ENCODE measurements at places on chromosomes 5 and 9.

DNA sequence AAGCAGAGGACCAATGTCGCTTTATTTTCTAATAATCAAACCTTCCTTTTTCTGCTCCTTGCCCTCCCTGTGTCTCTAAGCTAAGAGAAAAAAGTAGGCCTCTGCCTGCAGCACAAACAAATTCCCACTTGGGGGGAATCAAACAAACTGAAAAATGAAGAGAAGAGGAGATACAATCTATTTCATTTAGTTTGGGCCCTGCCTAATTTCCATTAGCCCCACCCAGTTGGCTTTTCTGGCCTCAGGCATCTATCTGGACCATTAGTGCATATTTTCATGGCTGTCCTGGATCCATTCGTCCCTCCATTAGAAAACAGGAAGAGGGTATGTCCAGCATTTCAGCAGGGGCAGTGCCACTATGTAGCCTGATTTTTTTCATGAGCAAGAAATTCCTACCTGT, 72.9 kb downstream of the EBF1 start:
- no peak for DNase-seq

DNA sequence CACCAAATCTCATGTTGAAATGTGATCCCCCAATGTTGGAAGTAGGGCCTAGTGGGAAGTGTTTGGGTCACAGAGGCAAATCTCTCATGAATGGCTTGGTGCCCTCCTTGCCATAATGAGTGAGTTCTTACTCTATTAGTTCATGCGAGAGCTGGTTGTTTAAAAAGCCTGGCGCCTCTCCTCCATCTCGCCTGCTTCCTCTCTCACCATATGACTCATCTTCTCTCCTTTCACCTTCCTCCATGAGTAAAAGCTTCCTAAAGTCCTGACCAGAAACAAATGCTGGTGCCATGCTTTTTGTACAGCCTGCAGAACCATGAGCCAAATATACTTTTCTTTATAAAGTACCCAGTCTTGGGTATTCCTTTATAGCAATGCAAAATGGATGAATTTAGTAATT, 20.9 kb upstream of the ARHGAP26 start:
- DNase-seq: no peak

DNA sequence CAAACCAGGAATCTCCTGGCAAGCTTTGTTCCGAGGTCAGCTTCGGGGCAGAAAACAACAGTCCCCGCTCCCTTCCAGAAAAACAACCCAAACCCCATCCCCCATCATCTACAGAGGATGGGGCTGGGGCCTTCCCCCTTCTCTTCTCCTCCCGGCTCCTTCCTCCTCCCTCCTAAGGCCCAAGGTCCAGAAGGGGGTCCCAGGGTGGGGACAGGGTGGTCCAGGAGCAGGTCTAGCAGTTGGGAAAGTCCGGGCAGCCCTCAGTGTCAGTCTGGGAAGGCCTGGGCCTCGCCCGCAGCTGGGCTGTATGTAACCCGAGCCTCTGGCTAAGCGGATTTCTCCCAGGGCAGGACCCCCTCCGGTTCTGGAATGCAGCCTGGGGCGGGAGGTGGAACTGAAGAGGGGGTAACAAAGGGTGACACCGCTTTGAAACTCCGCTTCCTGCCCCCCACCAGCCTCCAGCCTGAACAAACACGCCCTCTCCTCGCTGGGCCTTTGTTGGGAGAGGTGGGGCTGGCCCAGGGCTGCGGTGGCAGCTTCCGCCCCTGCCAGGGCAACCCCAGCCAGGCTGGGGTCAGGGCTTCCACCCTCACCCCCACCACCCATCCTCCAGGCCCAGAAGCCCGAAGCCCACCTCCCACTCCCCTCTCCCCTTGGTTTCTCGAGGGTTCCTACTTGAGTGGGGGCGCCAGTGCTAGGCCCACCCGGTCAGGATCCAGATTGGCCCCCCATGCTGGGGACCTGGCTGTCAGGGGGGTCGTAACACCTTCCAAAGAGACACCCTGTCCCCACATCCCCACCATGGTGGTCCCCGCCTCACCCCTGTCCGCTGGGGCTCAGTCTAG, 63.5 kb downstream of the C9orf50 start:
- no peak for DNase-seq

DNA sequence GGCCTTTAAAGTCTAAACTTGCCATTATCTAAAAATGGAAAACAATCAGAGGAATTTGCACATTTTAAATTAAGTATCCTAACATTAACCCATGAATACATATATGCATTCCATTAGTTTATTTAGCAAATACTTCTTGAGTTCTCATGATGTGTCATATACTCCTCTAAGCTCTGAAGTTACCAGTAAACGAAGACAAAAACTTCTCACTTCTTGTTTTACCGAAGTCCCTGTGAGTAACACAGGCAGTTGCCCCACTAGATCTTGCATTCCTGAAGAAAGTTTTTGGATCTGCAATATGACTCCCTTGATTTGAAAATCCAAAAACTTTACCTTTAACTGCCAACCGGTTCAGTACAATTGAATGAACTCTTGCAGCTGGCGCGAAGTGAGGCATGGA, 439.0 kb upstream of the MPDZ start:
- no peak for DNase-seq

DNA sequence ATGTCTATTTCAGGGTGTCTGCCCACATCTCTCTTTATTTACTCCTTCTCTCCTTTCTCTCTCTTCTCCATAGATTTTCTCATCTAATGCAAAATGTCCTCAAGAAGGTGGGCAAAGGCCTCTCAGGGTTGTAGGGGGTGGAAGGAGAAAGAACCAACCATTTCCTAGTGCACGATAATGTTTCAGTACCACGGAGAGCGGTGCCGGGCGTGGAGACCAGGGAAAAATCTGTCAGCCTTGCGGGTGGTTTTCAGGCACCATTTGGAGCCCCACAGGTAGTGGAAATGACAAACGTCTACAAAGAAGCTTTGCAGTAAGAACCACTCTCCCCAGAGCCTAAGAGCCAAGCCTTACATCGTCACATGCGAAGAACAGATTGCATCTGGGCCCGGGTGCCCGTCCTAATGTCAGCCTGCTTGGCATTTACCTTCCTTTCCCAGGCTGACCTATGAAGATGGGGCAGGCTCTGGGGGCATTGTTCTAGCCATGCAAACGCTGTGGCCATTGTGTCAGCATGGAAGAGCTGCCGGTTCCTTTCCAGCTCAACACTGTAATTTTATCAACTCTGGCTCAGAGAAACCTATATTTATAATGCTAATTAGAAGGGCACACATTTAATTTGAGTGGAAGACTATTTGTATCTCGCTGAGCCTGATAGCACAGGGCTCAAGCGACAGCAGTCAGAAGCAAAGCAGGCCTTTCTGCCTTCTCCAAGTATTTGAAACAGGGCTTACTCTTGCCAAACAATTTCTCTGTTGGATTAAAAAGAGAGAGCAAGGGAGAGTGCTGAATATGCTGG, 430.1 kb upstream of the WWC1 start:
- no peak for DNase-seq

- DNase-seq: no peak
Measured at GRCh38 chr9:110738982-110739381, 70.4 kb downstream of the MUSK start.

- DNase-seq: no peak
Measured at GRCh38 chr9:109641372-109641659, 138.7 kb upstream of the PALM2AKAP2 start.

DNA sequence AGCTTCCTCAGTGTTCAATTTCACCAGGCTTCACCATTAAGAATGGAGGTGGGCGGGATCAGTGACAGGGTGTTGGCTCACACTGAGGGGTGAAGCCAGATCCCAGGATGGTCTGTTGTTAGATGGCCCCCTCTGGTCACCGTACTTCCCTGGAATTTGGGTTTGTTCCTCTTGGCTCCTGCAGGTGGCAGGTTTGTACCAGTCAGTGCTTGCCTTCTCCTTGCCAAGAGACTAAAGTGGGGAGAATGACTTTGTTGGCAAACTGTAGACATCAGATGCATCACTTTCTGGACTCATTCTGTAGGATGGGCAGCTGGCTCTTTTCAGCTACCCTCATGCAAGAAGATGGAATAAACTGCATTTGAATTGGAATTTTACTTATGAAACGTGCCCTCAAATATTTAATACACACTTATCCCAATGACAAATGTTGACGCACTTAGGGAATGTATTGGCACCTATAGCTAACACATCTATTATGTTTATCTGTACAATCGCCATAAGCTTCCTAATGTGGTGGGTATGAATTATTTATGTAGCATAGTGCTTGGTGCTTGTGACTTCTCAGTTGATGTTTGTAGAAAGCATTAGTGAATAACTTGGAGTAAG, 31.4 kb upstream of the ANKRD55 start:
- DNase-seq: no peak

GRCh38 chr5:115815006-115815692, 1.3 kb downstream of the CDO1 start:
- DNase-seq: no peak

DNA sequence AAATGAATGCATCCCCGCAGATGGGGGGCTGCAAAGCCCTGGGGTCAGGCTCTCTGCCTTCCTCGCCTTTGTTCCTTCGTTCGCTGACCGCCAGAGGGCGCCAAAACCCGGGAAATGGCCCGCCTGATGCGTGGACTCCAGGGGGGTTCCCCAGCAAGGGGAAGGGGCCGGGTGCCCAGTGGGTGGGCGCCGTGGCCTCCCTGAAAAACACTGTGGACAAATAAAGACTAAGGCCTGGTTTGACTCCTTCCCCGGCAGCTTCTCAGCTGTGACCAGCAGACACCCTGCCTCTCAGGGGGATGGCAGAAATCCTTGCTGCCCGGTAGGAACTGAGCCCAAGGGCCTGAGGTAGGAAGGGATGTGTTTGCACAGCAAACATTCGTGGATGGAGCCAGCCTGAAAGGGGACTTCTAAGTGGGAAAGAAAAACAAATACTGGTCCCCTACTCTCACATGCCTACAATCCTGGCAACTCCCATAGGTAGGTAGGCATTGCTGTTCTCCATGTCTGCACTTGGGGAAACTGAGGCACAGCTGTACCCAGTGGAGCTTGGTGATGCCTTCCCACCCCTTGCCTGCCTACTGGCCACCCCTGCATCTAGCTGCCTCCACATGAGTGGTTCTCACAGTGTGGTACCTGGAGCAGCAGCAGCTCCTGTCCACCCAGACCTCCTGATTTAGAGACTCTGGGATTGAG, 57.7 kb downstream of the DUSP1 start:
- peak; percentile 66 for DNase-seq

DNA sequence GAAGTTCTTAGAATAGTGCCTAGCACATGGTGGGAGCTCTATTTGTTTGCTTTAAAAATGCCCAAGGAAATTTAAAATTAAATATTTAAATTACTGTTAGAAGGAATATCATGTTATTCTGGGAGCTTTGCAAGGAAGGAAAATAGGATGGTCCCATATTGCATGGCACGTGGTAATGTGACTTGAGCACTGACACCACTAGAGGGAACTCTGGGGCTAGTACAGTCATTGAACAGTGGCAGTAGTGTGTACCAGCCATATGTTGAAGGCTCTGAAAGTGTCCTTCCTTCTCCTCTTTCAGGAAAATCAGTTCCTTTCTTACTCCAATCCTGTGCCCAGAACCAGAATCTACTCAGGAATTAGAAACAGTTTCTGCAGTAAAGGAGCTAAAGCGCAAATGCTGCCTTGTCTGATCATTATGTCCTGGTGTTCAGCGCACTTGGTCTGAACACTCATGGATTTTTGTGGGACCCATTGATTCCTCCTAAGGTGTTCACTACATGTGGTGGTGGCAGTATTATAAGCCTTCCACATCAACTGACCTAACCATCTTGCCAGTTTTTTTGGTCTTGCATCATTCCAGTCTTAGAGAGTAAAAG, 54.1 kb downstream of the GDA start:
- DNase-seq: no peak

GRCh38 chr9:116605060-116605459, 82.0 kb upstream of the TRIM32 start:
- no peak for DNase-seq

DNA sequence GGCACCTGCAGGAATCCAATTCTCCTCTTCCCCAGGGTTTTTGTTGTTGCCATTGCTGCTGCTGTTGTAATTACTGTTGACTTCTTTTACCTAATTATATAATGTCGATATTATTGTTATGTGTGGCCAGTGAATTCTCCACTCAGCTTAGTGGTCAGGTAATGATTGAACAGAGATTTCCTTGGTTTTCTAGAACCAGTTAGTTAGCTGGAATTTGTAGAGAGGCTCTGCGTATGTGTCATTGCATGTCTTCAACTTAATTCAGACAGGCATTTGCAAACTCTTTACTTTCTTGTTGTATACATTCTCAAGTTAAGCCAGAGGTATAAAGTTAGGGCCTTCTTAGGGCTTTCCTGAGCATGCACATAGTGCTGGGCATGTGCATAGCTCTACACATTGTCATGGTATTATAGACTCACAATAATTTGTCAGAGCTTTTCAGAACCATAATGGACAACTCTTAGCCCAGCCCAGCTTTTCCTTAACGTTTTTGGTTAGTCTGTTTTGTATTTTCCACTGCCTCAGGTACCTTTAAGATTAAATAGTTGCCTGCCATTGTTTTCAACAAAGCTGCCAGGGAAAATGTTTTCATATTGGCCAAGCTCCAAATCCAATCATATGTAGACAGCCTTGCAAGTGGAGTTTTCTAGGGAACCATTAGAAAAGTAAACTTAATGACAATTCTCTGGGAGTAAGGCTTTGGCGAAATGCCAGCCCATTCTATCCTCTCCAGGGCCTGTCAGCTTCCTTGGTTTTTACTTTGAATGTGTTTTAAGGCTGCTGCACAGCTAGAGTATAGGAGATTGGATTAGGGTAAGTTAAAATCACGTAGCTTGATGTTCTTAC, 68.1 kb downstream of the UBE2R2 start:
- DNase-seq: no peak

- DNase-seq: no peak
Measured at GRCh38 chr5:76145945-76146344, 62.8 kb downstream of the SV2C start.

GRCh38 chr9:121242219-121242958, 25.6 kb upstream of the GSN start:
- DNase-seq: no peak

GRCh38 chr5:151270599-151270998, 17.6 kb downstream of the GM2A start:
- no peak for DNase-seq

- DNase-seq: no peak
Measured at GRCh38 chr9:96453625-96454024, 3.7 kb downstream of the HABP4 start.

DNA sequence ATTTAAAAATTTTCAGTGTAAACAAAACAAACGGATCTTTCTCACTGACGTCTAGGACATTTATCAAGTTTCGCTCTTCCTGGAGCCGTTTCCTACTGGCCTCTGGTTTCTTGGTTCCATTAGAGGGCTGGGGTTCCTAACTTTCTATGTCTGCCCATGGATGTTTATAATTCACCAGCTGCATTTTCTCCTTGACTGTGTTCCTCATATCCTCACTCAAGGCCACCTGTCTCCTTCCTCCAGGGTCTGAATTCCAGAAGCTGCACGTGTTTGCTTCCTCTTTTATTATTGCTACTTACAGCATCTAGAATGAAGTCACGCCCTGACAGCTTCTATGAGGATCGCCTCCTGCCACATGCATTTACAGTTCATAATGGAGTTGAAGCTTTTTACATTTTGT, 74.1 kb upstream of the BASP1 start:
- DNase-seq: no peak
